Kidney tubule cell (primary cell): ENCODE measurements at places on chromosomes 2 and 18.

DNA sequence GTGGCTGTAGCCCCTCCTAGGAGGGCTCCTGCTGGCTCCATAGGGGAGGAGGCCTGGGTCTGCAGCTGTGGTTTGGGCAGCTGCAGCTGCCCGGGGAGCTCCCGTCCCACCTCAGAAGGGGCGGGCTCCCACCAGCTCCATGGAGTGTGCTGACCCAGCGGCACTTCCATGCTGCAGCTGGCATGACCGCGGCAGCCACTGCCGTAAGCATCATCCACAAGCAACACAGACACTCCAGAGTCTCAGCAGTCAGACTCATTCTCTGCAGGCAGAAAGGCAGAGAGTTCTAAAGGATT lies 660.1 kb upstream of the RAB6C start:
- no peak for DNase-seq

DNA sequence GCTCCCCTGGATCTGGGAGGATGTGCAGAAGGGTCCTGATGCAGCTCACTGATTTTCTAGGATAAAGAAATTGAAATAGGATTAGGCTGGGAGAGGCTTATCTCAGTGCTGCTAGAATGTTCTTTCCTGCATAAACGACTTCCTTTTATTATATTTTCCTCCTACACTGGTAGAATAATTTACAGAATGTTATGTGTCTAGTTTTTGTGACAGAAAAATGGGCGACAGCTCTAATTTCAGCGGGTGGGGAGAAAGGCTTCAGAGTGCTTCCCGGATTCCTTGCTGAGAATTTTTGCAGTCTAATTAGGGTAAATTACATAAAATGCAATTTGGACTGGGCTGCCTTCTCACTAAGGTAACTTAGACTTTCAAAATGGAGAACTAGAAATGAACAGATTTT lies 66.2 kb downstream of the SKA1 start:
- DNase-seq = no peak

DNA sequence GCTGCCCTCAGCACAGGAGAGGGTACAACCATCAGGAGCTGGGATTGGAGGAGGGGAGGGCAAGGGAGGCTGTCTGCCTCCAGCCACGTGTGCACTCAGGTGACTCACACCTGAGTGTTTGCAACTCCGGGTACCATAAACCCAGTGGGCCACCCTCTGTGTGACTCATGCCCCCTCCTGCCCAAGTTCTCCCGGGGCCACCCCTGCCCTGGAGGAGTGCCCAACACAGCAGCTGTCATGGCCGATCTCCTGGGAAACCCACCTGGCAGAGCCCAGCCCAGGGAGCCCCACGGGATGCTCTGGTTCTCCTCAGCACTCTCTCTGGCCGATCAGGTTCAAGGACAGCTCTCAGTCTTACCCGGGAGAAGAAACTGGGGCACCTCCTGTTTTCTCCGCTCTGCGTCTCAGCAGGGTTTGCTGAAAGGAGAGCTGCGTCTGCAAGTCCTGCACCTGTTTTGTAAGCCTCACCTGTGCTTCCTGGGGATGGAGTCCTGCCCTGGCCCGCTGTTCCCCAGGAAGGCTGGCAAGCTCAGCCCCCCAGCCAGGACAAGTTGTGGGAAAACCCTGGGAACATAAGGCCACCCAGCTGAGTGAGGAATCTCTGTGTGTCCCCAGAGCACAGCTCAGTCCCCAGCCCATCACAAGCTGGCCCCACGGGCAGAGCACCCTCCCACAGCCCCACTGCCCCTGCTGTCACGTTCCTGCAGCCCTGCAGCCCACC lies 44.0 kb upstream of the UBE2F start:
- DNase-seq = peak; percentile 78

DNA sequence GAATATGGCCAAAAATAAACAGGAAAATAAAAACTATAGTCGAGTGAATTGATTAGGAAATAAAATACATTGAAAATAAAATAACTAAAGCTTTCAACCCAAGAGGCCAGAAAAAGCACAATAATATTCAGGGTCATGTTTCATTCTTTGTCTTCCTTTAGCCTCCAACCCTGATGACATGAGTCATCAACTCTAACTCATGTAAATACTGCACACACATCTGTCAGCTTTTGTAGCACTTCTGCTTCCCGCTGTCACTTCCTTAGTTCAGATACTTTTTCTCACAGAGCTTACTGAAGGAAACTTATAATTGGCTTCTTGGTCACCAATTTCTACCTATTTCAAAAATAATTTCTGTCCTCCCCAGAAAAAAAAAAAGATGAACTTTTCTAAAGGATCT lies 112.8 kb downstream of the UPP2 start:
- DNase-seq = peak; percentile 56

GRCh38 chr18:34837769-34838272 lies 127.7 kb downstream of the DTNA start:
- no peak for DNase-seq

GRCh38 chr2:178403671-178404306 lies 47.2 kb downstream of the PRKRA start:
- DNase-seq = no peak
